ENCODE measurements at places on chromosomes 7 and 10.
A peak's percentile ranks its signal among the peaks of the same experiment; 100 is the strongest.

DNA sequence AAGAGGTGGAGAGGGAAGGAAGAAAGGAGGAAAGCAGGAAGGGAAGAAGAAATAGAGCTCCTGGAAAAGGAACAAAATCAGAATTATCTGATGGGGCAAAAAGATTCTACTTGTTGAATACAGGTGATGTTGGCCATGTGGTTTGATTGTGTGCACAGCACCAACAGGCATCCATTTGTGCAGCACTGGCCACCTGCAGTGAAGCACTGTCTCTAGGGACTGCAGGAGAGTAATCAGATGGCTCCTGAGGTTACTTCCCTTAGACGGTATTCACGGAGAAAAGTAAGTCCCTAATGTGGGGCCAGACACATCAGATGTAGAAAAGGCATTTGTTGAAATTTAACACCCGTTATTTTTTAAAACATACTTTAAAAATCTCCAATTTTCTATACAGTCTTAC, 135.3 kb upstream of the VIPR2 start:
- no peak for DNase-seq

GRCh38 chr10:103619424-103620351, 126.2 kb downstream of the NEURL1 start:
- DNase-seq = no peak

- DNase-seq = no peak
These were observed 149.9 kb downstream of the SFMBT2 start for GRCh38 chr10:7260912-7261311.

DNA sequence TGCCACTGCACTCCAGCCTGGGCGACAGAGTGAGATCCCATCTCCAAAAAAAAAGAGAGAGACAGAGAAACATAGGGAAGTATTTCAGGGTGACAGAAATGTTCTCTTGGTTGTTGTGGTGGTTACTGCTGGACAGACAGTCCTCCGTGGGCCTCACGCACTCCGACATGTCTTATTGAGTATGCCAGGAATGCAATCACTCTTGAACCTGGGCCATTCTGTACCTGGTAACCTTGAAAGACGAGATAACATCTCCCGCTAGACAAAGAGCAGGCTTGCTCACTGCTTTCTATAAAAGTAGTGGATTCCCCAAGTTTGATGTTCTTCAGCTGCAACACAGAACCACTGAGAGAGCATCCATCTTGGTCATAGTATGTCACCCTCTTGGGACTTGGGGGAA, 6.7 kb downstream of the CACUL1 start:
- DNase-seq = no peak

DNA sequence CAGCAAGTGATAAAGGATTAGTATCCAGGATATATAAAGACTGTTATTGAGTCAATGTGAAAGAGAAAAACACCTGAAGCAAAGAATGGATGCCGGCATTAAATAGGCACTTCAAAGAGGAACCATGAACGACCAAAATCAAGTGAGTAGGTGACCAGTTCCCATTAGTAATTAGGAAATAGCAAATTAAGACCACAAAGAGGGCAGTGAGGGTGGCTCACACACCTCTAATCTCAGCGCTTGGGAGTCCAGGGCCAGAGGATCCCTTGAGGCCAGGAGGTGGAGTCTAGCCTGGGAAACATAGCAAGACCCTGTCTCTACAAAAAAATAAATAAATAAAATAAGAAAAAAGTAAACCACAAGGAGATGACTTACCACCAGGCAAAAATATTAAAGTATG, 1.5 kb upstream of the ANTXRL start:
- DNase-seq = peak; percentile 24

DNA sequence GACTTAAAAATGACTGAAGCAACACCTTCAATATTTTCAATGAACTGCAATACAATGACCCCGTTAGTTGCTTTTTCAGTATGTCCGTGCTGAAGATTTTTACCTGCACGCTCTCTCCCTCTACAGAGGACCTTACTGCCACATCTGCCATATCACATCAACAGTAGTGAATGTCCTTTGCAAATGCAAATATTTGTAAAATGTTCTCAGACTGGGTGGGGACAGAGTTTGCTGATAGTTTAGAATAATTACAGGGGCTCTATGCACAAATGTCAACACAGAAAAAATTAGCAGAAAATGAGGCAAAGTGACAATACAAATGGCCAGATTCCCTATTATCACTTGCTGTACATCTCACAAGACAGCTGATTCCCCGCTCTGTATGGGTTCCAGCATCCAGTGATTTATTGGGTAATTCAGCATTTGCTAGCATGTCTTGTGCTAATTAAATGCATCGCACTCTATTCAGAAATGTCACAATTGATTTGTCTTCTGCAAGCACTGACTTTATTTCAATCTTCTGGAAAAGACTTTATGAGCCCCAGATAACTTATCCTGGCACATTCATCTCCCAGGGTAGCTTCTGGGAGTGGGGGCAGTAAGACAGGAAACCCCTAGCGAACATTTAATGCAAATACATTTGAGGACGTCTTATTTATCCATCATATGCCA, 69.1 kb upstream of the PTER start:
- DNase-seq = no peak

- peak; percentile 91 for DNase-seq
These were observed 8.4 kb upstream of the PGAM2 start for GRCh38 chr7:44073664-44074348.
